Adrenal gland (tissue), 19 donors: ENCODE measurements at places on chromosomes 7 and 10. TPM values are rescaled to one million over a fixed set of nuclear protein-coding genes. Genes with fewer than 3 reads are reported as not detected.

- no peak overlapping the region for H3K27ac ChIP-seq
- no peak for DNase-seq
- H3K4me1 ChIP-seq = no peaks in the 10 kb centered on the region
- no peaks in the 10 kb centered on the region for H3K36me3 ChIP-seq
- H3K27me3 ChIP-seq = no peaks in the 10 kb centered on the region
- H3K4me3 ChIP-seq = no peak overlapping the region
Observed at GRCh38 chr10:25627606-25628005, 306.4 kb upstream of the MYO3A start.

DNA sequence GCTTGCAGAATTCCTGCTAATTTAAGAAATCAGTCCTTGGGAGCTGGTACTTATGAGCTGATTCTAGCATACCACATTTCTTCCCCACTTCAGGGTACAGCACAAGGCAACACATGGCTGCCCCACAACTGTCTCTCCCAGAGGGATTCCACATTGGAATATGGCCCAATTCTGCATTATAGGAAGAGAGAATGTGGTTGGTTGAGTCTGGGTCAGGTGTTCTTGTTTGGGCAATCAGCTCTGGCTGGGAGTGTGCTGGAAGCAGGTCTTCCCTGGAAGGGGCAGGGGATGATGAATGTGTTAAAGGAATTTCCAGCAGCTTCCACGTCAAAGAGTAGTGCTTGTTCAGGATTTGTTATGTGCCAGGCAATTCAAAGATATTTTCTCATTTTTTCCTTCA is 95.7 kb downstream of the BUB3 start:
- H3K27me3 ChIP-seq = no peaks in the 10 kb centered on the region
- no peaks in the 10 kb centered on the region for H3K4me1 ChIP-seq
- H3K4me3 ChIP-seq = no peak overlapping the region

GRCh38 chr10:96130326-96130995 is 364 bp downstream of the ZNF518A start:
- H3K36me3 ChIP-seq = peaks cover 15% of the 10 kb centered on the region
- peak overlapping the region; percentile 83 for H3K4me3 ChIP-seq
- DNase-seq = peak; percentile 62
- H3K4me1 ChIP-seq = peaks cover 11% of the 10 kb centered on the region
- peak overlapping the region; percentile 97 for H3K27ac ChIP-seq

DNA sequence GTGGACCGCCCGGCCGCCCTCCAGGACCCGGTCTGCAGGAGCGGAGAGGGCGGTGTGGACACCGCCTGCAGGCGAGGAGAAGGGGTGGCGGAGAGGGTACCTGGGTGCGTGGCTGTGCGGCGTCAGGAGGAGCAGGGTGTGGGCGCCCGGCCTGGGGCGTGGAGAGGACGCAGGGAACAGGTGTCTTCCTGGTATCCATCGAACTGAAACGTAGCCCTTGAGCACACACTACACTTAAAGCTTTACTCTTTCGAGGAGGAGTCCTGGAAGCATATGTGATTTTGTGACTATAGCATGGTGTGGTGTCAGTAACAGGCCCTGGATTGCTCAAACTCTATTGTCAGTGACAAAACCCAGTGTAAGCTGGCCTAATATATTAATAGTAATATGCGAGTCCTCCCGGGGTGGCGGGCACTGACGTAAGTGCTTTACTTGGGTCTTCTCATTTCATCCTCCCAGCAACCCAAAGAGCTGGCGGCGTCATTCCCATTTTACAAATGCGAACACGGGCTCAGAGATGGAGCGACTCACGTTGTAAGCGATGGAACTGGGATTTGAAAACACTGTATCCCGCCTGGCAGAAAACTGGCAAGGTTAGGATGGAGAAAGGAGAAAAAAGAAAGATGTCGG is 508 bp upstream of the TECPR1 start:
- H3K4me1 ChIP-seq = peaks cover 25% of the 10 kb centered on the region
- peak; percentile 59 for DNase-seq
- peak overlapping the region; percentile 89 for H3K27ac ChIP-seq
- H3K27me3 ChIP-seq = no peaks in the 10 kb centered on the region
- no peak overlapping the region for H3K4me3 ChIP-seq

GRCh38 chr10:122387572-122387971 is 13.1 kb downstream of the PLEKHA1 start:
- H3K27ac ChIP-seq = no peak overlapping the region
- no peak for DNase-seq
- no peaks in the 10 kb centered on the region for H3K27me3 ChIP-seq
- no peak overlapping the region for H3K4me3 ChIP-seq
- H3K4me1 ChIP-seq = no peaks in the 10 kb centered on the region
- no peaks in the 10 kb centered on the region for H3K36me3 ChIP-seq

- no peaks in the 10 kb centered on the region for H3K4me1 ChIP-seq
- no peaks in the 10 kb centered on the region for H3K36me3 ChIP-seq
- no peak overlapping the region for H3K27ac ChIP-seq
- no peaks in the 10 kb centered on the region for H3K27me3 ChIP-seq
- H3K4me3 ChIP-seq = no peak overlapping the region
Observed at GRCh38 chr7:24866004-24866615, 108.8 kb upstream of the GSDME start.

The CALY gene
- total RNA-seq = 7.0 TPM

The NRCAM gene
- 155 TPM for total RNA-seq

The LAMB1 gene
- 59.7 TPM for total RNA-seq

The ADIRF gene
- 17.8 TPM for total RNA-seq

The RARRES2 gene
- total RNA-seq = 5,886 TPM
